ENCODE measurements at places on chromosomes 2 and 18.

GRCh38 chr2:230658877-230659652, 53.6 kb upstream of the CAB39 start:
- no peak for DNase-seq

DNA sequence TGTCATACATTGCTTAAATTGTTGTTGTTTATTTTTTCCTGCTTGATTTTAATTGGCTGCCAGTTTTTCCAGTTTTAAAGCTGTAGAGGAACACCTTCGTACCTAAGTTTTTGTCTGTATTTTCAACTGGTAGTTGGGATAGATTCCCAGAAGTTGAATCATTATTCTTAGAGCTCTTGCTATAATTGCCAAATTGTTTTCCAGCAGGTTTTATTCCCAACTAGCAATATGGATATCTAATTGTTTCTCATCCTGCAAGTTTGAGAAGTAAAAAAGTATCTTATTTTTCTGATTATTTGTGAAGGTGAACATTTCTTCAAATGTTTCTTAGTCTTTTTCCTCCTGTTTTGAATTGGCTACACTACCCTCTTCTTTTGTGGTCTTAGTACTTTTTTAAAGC, 6.7 kb downstream of the SMARCAL1 start:
- DNase-seq: no peak

DNA sequence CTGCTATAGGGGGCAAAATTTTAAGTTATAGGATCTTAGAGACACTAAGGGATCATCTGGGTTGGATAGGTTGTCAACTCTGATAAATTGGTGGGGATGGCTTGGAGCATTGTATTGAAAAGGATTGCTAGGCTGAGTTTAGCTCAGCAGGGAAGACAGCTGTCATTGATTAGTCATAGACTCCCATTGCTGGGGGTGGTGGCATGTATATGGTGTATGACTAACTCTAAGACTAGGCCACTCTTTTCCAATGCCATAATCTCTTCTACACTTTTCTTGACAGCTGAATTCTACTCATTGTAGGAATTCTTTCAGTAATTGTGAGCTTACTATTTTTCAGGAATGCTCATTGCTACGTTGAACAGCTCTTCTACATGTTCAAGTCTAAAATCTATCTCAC, 81.3 kb upstream of the PELI1 start:
- peak; percentile 42 for DNase-seq

GRCh38 chr2:169511818-169512217, 2.3 kb downstream of the KLHL41 start:
- DNase-seq: no peak

GRCh38 chr2:98058191-98058975, 28.6 kb upstream of the VWA3B start:
- DNase-seq: no peak

GRCh38 chr18:32542221-32542798, 71.6 kb upstream of the GAREM1 start:
- DNase-seq: no peak

DNA sequence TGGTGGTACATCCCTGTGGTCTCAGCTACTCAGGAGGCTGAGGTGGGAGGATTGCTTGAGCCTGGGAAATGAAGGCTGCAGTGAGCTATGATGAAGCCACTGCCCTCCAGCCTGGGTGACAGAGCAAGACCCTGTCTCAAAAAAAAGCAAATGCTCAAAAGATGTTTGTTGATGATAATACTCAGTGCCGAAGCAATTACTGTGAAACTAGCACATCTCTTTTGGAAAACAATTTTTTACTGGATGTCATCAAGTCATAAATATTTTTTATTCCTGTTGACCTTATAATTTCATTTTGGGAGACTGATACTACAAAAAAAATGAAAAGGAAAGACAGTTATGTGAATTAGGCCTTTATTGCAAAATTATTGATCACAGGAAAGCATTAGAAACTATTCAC, 34.5 kb upstream of the FHOD3 start:
- no peak for DNase-seq

DNA sequence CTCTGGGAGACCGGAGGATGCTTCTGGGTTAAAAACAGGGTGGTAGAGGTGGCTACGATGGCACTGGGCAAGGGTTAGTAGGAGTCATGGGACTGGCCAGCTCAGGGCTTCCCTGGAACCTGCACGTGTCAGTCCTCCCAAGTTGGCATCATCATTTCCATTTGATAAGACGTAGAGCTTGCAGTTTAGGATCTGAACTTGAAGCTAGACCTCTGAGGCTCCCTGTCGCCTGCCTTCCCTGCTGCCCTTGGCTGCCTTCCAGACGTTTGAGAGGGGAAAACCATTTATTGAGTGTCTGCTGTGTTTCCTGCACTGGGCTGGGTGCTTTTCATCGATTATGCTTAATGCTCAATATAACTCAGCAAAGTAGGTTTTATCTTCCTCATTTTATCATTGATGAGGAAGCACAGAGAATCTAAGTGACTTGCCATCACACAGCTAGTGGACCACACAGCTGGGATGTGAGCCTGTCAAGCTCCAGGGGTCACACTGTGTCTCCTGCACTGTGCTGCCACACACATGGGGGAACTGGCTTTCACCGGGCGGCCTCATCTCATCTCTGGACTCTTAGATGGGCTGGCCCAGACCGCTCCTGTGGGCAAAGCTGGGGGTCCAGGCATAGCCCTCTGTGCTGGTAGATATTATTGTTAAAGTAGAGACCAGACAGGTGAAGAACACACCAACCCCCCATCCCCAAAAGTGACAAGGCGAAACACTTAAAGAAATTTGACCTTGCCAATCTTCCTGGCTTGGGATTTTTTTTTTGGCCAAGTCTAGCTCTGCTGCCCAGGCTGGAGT, 7.8 kb downstream of the NT5DC4 start:
- no peak for DNase-seq

DNA sequence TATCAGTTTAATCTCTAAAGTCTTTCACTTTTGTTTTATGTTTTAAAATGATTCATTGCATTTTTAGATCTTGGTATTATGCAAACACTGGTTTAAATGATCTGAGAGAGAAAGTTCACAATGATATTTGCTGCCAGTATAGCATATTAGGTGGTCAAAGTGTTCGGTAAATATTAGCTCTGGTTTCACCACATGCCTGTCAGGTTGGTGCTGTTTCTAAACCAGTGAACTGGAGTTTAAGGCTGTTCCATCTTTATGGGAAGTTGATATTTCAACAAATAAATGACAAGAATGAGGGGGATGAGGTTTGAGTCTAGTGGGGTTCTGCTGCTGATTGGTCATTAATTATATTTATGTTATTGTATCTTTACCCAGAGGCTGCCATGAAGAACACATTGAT, 436.4 kb downstream of the DCDC2C start:
- DNase-seq: no peak

GRCh38 chr2:85772019-85772745, 18.4 kb downstream of the ATOH8 start:
- peak; percentile 100 for DNase-seq

- no peak for DNase-seq
Observed at GRCh38 chr2:75614162-75614651, 32.4 kb upstream of the MRPL19 start.

DNA sequence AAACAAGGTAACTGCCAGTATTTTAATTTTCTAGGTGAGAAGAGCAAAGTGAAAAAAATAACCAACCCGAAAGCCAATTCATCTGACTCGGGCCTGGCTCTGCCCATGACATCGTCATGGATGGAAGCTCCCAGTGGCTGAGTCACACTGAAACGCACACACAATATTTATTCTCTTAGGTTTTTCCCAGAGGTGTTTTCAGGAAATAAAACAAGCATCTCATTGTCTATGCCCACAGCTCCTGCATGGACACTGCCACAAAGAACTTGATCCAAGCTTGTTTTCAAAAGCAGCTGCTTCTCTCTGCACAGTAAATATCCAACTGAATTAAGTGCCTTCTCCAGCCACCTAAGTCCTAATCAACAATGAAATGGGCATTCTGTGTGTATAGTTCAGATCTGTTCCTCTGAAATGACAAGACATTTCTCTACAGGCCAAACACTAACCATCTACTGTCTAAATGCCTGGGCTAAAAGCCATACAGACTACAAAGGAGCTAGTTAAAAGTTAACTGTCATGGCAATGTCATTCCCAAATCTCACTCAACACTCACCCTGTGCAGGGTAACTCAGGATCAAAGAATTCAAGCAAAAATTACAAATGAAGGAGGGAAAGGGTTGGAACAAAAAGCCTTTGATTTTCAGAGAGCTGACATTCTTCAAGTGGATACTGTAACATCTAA, 62.9 kb downstream of the RPL31 start:
- DNase-seq: no peak

GRCh38 chr18:24853076-24853475, 392.6 kb downstream of the HRH4 start:
- DNase-seq: peak; percentile 26

DNA sequence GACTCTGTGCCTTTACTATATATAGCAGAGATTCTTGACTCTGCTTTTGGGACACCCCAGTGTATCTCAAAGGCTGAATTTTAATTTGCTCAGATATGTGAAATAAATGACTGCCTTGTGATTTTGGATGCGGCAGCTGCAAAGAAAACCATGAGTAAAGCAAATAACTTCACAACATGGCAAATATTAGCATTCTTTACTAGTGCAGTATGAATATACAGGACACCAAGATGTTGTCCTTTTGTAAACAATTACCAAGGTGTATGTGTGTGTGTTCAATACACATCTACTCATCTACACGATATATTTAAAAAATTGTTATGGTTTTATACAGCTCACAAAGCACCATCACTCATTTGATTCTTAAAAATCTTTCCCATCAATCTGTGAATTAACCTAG, 70.6 kb upstream of the TCF4 start:
- DNase-seq: no peak

DNA sequence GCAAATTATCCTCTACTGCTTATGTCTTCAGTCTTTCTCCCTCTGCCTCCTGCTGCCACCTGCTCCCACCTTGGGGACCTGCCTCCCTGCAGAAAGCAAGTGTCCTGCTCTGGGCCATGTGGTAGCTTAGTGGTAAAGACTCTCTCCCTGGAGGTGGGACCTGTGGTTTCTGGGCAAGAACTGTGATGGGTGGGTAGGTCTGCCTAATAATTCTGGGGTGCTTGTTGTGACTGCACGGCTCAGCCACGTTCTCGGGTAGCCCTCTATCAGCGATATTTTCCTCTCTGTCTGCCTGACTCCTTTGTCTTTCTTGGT, 16.4 kb upstream of the CD28 start:
- peak; percentile 56 for DNase-seq

GRCh38 chr18:25164211-25164847, 187.6 kb downstream of the ZNF521 start:
- no peak for DNase-seq

DNA sequence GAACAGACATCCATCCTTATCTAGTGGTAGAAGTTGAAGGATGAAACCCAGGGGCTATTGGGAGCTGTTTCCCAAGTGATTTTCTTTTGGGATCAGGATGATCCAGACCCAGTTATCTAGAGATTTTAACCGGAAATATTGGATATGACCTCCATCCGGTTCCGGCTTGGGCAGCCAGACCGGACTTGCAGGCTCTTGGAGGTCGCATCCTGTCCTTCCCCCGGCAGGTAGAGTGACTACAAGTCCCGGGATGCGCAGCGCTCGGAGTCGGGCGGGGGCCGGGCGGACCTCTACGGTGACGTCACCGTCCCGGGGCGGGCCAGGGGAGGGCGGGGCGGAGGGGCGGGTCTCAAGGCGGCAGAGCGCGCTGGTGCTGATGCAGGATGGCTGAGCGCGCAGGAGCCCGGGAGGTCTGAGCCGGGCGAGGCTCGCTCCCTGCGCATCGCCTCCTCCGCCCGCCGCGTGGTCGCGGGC, at the start of gene KIF5C:
KIF5C (plus strand) TSS at position 360 of the 474 bp plus-strand sequence. CDS start 391 bp downstream, outside the sequence.
- peak; percentile 94 for DNase-seq

- no peak for DNase-seq
Observed at GRCh38 chr18:9617006-9617542, 2.7 kb upstream of the PPP4R1 start.

GRCh38 chr2:23988371-23988770, 21.5 kb upstream of the MFSD2B start:
- no peak for DNase-seq

DNA sequence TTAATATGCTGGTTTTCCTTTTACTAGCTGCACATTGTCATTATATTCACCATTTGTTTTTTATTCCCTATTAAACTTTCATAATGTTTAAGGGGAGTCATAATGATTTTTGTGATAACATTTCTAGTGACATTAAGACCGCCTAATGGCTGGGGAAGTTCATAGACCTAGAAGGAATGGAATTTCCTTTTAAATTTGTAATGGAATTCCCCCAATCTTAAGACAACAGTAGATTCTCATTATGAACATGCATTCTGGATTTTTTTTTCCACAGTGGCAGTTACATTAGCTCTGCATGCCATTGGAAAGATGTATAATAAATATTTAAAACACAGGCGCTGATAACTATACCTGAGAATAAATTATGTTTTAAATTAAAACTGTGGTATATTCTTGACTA, 8.4 kb downstream of the YPEL5 start:
- no peak for DNase-seq

- no peak for DNase-seq
Observed at GRCh38 chr18:63758615-63759240, 16.5 kb upstream of the SERPINB7 start.

DNA sequence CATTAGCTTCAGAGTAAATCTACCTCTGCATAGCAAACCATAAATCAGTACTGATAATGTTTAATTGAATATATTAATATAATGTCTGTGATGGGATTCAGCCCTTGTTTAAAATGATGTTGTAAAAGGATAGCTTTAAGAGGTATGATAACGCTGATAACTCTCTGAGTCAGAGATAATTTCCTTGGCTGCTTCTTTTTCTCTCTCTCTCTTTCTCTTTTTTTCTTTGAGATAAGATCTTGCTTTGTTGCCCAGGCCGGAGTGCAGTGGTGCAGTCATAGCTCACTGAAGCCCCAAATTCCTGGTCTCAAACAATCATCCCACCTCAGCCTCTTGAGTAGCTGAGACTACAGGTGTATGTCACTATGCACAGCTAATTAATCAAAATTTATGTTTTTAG, 35.7 kb downstream of the CDH7 start:
- no peak for DNase-seq

DNA sequence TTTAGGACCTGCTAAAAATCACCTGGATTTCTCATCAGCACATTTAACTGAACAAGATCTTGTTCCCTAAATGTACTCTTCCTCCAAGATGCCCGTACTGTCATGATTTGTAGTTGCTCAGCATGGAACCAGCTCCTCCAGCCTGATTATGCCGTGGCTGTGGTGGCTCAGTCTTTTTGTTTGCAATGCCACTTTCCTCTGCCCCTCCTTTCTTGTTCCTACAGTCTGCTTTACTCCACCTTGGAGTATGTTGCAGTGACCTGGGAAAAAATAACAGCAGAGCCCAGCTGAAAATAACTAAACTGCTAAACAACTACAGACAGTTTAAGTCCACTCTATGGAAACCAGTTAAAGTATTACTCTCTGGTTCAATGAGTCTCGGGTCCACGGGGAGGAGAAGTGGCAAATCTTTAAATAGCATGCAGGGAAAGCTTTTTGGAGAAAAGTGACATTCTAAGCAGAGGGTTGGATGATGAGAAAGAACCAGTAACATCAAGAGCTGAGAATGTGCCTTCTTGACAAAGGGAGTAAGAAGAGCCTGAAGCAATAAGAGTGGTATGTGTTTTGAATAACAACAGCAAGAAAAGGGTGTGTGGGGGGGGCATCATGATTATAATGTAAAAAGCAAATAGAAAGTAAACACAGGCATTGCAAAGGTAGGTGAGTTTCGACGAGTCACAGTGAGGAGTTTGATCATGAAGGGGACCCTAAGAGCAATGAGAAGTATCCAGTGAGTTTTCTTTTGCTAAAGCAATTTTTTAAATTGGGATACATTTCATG, 225.7 kb downstream of the TMX3 start:
- DNase-seq: no peak

Measured in NCI-H82 (cell line).